Activated naive CD4-positive, alpha-beta T cell treated with anti-CD3 and anti-CD28 coated beads, Interleukin-2, amount 50 U/mL, for 16 hours (primary cell): ENCODE measurements at places on chromosomes 7 and 10.

DNA sequence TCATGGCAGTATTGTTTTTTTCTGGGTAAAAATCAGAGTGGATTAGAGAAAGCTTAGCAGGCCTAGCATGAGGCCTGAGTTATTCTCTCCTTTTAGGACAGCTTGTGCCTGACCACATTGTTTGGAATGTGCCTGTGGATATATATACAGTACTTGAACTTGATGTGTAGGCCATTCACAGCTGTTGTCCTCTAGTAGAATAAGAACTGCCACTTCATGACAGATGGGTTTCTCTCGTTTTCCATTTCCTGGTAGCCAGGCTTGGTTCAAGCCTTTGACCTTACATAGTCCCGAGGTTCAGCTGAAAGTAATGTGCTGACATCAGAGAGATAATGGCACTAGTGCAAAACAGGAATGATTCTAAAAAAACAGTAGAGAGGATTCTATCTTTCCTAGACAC is 473.9 kb downstream of the AUTS2 start:
- no peak for DNase-seq

GRCh38 chr10:34609287-34609940 is 205.7 kb downstream of the PARD3 start:
- DNase-seq, result no peak

GRCh38 chr7:32881074-32881982 is 10.2 kb downstream of the KBTBD2 start:
- DNase-seq, result no peak

- no peak for DNase-seq
Measured at GRCh38 chr7:14158111-14158510, 168.6 kb upstream of the ETV1 start.

DNA sequence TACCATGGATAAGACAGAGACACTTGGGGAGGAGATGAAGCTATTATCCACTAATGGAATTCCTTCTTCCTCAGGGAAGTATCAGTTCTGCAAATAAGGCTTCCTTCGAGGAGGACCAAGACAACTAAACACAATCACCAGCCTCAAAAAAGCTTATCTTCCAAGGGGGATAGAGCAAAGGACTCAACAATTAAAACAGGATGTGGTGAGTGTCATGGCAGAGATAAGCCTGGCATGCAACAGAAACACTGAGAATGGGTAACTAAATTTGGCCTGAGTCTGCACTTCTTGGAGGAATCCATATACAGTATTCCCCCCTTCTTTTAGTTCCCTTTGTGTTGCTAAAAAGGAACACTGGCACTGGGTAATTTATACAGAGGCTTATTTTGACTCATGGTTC is 1285.2 kb downstream of the GATA3 start:
- DNase-seq, result no peak

- DNase-seq, result no peak
Measured at GRCh38 chr7:21128062-21128817, 299.6 kb upstream of the SP4 start.

DNA sequence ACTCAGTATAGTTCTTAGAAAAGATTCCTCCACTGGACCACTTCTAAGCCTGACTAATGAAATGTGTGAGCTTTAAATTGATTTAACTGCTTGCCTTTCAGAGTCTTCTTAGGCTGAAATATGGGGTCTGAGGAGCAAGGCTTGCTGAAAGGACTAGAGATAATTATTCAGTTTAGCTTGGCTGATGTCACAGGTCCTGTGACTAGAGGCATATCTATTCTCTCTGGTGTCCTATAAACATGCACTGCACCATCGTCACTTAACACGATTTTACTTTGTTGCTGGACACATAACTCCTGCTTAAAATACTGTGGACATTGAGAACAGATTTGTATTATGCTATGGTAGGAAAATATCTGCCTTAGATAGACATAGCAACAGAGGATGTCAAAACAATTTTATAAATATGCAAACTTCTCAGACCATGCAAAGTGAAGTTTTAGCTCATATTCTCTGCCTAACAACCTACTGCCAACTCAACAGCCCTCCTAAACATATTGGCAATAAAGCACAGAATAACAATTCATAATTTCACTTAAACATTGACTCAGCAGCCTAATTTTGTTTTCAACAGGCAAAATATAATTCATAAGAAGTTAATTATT is 80.2 kb downstream of the RNF133 start:
- DNase-seq, result no peak

- no peak for DNase-seq
Measured at GRCh38 chr10:4704034-4704545, 121.9 kb upstream of the AKR1E2 start.

- no peak for DNase-seq
Measured at GRCh38 chr7:30710669-30711068, 28.4 kb upstream of the CRHR2 start.

- DNase-seq, result no peak
Measured at GRCh38 chr10:36170943-36171501, 528.9 kb upstream of the FZD8 start.

DNA sequence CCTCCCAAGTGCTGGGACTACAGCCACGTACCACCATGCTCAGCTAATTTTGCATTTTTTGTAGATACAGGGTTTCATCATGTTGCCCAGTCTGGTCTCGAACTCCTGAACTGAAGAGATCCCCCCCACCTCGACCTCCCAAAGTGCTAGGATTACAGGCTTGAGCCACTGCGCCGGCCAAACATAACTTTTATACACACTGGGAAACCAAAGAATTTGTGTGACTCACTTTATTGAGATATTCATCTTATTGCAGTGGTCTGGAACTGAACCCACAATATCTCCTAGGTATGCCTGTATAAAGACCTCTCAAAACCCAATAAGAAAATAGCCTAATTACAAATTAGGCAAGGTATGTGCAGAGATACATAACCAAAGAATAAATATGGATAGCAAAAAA is 182.6 kb upstream of the FEZF1 start:
- no peak for DNase-seq

GRCh38 chr10:53013201-53013810 is 240.7 kb upstream of the MBL2 start:
- no peak for DNase-seq

DNA sequence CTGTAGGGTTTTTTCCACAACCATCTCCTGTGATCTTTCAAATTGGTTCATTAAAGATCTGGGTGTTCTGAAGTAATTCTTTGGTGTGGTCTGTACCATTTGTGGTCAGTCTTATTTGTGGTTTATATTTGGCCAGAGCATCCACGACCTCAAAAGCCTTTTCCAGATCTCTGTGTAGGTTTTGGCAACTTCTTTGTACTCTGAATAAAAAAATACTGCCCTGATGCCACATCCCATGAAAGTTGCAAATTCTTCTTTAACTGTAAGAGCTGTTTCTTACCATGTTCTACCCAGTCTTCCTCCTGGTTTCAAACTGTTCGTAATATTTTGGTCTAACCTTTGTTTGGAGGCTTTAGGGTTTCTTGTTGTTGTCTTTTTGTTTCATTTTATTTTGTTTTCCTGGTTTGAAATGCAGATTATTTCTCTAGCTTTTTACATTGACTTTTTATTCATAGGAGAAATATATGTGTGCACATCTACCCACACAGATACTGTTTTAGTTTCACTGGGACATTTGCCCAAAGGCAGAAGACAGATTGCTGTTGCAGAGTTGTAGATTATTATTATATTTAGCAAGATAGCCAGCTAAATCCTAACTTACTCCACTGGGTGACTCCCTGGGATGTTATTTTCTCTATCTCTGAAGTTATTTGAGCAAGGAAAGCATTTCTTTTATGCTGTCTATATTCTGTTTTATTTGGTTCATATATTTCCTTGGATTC is 123.2 kb upstream of the SAMD8 start:
- no peak for DNase-seq

- DNase-seq, result no peak
Measured at GRCh38 chr7:134966691-134967090, 19.6 kb upstream of the AGBL3 start.

DNA sequence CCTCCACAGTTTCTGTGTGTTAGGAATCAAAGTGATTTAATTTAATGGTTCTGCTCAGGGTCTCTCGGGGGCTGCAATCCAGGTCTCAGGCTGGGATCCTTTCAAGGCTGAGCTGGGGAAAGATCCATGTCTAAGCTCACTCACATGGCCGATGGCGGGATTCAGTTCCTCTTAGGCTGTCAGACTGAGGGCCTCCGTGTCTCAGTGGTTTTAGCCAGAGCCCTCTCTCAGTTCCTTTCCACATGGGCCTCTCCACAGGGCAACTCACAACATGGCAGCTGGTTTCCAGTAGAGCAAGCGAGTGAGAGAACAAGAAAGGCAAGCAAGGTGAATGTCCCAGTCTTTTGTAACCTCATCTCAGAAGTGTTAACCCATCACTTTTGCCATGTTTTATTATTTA is 26.9 kb downstream of the CAV1 start:
- no peak for DNase-seq

DNA sequence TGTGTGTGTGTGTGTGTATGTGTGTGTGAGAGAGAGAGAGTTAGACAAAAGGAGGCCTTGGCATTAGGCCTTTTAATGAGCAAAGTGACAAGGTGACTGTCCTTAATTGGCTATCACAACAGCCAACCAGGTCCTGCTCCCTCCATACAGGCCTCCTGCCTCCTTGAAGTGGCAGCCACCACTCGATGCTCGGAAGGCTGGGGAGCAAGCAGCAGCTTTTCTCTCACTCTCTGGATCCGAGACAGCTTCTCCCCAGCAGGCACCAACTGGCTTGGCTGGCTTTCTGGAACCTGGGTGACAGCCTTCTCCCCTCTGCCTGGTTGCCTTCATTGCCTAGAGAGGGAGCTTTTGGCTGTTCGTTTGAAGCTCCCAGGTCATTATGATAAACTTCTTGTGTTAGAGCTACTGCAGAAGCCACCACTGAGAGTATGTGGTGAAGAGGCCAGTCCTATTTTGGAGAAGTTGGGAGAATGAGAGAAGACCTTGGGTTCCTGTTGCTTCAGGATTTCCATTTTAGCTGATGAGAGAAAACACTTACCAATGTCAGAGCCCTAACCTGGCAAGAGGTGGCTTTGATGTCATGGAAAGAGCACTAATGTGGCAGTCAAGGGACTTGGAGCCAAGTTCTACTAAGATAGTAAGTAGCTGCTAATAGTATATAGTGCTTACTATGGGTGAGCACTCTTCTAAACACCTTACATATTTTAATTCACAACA is 37.6 kb downstream of the RPS24 start:
- DNase-seq, result no peak

GRCh38 chr7:78326189-78326588 is 527.6 kb downstream of the PHTF2 start:
- no peak for DNase-seq

DNA sequence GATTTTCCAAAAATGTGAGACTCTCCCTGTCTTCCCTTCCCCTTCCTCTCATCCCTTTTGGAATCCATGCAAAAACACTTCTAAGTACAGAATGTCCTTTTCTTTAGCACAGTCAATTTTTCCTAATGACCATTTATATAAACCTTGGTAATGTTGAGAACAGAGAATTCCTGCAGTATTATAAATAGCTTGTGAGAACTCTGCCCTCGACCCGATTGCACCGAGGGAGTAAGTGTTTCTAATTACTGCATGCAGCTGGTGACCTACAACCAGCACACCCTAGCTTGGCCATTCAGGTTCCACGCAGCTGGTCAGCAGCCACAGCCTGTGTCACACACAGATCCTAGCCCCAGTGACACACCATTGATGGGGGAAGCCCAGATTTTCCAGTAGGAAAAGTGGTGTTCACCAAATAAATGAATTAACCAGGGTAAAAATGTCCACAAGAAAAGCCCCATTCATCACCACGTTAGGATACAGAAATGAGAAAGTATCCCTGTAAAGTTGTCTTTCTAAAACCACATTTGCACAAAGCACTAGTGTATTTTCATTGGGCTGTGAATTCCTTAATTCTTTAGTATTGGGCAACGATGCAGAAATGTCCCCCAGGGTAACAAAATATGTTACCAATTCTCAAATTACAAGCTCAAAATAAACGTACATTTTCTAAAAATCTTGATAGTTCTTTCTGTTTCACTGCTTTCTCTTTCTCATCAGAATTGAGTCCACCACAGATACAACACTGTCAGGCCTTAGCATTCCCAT is 499.0 kb upstream of the KLF6 start:
- DNase-seq, result no peak

GRCh38 chr7:116086547-116087045 is 56.0 kb upstream of the TFEC start:
- DNase-seq, result no peak

- DNase-seq, result no peak
Measured at GRCh38 chr10:57723305-57723704, 544.4 kb downstream of the IPMK start.
